ENCODE measurements at places on chromosomes 12 and 14.

- DNase-seq = no peak
Measured at GRCh38 chr14:75871181-75871880, 110.5 kb downstream of the TGFB3 start.

- DNase-seq = no peak
Measured at GRCh38 chr14:26598081-26598671, 343 bp upstream of the NOVA1 start.

- no peak for DNase-seq
Measured at GRCh38 chr14:51000566-51000965, 56.3 kb upstream of the PYGL start.

DNA sequence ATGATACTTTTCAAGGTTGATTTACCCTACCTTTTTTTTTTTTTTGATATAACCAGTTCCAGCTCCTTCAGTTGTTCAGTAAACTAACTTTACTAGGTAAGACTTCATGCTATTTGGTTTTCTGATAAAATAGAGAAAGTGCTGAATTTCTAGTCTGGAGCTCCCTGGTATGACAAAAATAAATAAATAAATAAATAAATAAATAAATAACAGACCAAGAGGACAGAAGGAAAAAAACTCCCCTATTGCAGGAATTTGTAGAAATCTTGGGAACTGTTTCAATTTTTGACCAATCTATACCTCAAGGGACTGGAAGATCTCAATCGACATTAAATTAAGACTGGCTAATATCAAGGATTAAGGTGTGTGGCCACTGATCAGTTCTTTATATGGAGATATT, 230.7 kb upstream of the PDZRN4 start:
- DNase-seq = no peak

GRCh38 chr14:95137164-95137803, 20.0 kb downstream of the DICER1 start:
- no peak for DNase-seq

DNA sequence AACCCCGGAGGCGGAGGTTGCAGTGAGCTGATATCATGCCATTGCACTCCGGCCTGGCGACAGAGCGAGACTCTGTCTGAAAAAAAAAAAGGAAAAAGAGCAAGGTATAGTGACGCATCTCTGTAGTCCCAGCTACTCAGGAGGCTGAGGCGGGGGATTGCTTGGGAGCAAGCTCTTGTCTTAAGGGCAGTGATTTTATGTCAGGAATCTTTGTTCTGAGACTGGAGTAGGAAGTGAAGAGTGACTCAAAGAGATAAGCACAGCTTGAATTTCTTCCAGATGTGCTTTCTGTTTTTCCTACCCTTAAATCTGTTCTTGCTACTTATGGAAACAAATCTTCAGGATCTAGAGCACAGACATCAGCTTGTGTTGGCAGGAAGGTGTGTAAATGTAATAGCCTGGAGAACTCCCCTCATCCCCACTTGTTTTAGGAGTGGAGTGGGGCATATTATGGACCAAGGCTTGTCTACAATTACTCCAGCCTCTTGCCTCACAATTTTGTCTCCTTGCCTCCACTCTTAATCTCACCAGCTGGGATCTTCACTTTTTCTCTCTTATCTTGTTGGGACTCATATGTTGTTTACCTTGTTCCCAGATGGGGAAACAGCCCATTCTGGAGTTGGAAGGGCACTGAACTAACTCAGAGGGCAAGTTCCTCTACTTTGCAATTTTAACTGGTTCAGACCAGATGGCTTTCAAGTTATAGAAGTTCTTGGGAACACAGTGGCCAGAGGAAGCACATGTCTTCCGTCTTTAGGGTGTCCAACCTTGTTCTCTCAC, 7.5 kb downstream of the TMED2 start:
- no peak for DNase-seq
